ENCODE measurements at places on chromosomes 7 and 10.
A peak's percentile ranks its signal among the peaks of the same experiment; 100 is the strongest.

- DNase-seq: no peak
Observed at GRCh38 chr10:34121125-34121753, 693.9 kb downstream of the PARD3 start.

- DNase-seq: no peak
Observed at GRCh38 chr7:12647364-12648219, 39.8 kb upstream of the ARL4A start.

- DNase-seq: no peak
Observed at GRCh38 chr10:42973411-42973810, 103.5 kb upstream of the RET start.

GRCh38 chr7:155858521-155859061 is 46.3 kb upstream of the SHH start:
- DNase-seq: no peak

GRCh38 chr7:99004216-99004615 is 125.9 kb downstream of the TRRAP start:
- DNase-seq: no peak

GRCh38 chr10:43284341-43284910 is 17.6 kb upstream of the RASGEF1A start:
- peak; percentile 75 for DNase-seq

- no peak for DNase-seq
Observed at GRCh38 chr7:47649919-47650318, 68.0 kb upstream of the TNS3 start.

DNA sequence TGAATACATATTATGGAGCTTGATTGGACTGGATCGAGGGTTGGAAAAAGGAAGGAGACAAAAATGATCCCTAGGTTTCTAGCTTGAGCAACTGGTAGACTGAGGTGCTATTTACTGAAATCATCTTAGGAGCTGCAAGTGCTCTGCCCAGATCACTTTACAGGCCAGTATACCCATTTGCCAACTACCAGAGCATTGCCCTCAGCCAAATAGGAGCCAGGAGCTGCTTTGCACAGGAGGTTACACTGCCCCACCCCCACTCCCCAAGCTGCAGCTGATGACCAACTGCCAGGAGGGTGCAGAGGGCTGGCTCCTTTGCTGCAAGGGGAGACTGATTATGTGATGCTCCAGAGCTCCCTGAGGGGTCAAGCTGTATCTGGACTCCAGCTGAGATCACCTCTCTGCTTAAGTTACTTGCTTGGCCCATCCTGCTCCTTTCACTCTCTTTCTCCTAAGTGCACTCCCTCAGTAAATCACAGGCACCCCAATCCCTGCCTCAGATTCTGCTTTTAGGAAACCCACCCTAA is 275.4 kb downstream of the ZEB1 start:
- DNase-seq: no peak

DNA sequence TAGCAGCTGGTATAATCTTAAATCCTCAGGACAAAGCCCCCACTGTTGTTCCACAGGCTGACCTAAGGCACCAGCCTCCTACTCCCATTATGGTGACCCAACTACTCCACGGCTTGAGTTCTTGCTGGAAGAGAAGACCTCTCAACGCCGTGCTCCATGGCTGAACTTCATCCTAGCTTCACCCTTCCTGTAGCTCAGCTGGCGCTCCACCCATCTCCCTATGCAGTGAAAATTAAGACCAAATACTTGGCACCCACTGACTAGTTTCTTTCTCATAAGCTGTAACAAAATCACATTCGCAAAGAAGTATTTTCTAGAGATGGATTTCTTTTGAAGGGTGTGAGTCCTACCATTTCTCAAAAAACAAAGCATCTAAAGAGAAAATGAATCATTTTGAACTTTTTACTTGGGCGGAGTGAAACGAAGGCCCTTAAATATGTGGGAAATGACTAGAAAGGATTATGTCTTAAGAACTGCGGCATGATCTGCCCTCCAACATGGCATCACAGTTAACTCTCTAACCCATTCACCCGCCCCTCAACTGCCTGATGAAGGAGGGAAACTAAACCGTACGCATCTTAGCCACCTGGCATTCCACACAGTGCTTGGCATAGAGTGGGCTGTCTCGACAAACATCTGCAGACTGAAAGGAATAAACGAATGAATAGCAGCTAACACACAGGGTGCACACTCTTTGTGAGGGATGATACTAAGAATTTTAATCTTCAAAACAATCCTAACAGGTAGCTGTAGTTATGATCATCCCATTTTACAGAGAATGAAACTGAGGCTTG is 32.7 kb downstream of the GFRA1 start:
- no peak for DNase-seq

- no peak for DNase-seq
Observed at GRCh38 chr7:131629217-131629882, 72.9 kb upstream of the PODXL start.

DNA sequence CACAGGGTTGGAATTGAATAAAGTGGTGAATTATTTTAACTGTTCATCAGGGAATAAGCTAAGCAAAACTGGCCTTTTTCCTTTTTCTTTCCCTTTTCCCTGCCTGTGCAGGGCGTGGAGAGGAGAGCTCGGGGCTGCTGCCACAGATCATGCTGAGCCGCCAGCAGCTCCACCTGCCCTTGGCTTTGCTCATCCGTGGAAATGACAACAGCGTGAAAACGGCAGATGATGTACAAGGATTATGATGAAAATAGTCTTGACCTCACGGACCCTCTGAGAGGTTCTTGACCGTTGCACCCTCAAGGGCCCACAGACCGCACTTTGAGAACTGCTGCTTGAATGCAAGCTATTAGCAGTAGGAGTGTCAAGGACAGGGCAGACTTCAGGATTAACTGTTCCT is 10.6 kb downstream of the PPP2R2D start:
- no peak for DNase-seq

DNA sequence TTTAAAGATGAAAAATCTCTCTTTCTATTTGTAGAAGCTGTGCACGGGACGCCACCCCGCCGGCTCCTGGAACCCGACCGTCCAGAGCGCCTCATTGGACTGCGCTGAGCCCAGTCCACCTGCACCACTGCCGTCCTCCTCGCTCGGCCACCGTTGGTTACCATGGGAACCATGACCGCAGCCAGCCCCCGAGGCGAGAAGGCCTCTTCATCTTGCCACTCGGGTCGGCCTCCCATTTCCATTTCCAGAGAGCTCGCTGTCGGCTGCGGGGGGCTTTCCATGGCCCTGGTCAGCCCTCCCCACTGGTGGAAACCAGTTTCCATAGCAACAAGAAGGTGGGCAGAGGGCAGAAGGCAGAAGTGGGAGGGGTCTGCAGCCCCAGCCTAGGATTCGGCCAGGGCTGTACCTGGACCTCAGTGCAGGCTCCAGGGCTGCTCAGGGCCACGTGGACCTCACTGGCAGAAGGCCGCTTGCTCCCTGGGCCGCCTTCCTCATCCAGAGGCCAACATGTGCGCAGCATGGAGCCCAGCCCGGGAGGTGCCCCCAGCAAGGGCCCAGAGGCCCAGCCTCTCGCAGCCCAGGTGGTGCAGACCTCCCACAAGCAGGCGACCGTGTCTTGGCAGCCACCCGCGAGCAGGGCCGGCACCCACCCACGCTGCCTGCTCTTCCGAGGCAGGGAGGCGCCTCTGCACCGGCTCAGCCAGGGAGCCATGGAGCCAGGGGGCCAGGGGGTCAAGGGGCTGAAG is 283.5 kb upstream of the PPP2R2D start:
- peak; percentile 37 for DNase-seq

GRCh38 chr10:132688580-132689420 is 97.1 kb downstream of the NKX6-2 start:
- DNase-seq: no peak

DNA sequence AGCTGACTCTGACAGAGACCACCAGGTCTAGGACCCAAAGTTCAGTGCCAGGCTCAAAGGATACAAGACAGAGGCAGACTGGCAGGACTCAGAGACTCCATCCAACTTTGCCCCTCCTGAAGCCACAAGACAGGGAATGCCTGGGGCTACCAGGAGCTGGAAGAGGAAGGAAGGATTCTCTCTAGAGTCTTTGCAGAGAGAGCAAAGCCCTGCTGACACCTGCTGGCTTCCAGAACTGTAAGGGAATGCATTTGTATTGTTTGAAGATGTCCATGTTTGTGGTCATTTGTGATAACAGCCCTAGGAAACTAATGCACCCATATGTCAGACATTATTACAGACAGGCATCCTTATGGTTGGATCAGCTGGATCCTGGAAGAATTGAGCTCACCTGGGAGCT is 132.3 kb upstream of the C7orf33 start:
- DNase-seq: no peak

- DNase-seq: no peak
Observed at GRCh38 chr10:32060347-32060746, 4.1 kb upstream of the KIF5B start.

Data from neural progenitor cell (in vitro differentiated cells).